ENCODE measurements at places on chromosomes 13 and 19.

DNA sequence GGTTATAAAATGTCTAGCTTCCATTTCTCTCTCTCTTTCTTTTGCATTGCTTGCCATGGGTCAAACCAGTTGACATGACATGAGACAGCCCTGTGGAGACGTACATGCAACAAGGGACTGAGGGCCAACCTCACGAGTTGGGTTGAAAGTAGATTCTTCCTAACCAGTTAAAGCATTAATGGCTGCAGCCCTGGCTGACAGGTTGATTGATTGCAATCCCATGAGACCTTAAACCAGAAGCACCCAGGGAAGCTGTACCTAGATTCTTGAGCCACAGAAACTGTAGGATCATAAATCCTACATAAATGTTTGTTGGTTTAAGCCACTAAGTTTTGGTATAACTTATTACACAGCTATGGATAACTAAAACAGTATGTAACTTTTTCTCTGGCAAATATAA is 373.8 kb downstream of the DACH1 start:
- DNase-seq, result no peak

DNA sequence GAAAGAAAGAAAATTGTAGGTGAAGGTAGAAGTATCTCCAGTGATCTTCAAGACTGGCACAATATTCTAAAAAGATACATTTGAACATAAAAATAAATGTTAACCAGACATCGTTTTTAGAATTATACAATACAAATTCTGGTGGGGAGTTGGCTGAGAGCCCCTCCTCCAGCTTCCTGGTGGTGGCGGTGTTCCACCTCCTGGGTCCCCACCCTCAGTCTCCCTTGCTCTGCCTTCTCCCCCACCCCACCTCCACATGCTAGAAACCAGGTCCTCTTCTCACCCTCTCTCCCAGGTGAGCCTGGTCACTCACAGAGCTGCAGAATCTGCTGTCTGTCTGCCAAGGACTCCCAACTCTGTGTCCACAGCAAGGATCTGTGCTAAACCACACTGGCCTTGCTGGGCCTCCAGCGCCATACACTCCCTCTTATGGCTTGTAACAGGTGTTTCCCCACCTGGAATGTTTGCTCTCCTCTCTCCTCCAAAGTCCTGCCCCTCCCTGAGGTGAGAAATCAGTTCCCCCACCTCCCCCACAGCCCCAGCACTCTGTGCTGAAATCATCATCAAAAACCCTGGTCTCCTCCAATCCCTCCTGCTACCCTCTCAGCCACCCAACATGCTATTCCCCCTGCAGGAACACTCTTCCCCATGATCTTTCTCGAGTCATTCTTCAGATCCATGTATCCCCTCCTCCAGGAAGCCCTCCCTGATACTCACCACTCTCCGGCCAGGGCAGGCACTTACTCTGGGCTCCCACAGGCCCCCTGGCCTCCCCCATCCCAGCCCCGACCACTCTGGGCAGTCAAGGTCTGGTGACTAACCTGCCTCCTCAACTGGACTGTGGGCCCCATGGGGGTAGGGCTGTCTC is 20.5 kb upstream of the CYP2S1 start:
- DNase-seq, result no peak

DNA sequence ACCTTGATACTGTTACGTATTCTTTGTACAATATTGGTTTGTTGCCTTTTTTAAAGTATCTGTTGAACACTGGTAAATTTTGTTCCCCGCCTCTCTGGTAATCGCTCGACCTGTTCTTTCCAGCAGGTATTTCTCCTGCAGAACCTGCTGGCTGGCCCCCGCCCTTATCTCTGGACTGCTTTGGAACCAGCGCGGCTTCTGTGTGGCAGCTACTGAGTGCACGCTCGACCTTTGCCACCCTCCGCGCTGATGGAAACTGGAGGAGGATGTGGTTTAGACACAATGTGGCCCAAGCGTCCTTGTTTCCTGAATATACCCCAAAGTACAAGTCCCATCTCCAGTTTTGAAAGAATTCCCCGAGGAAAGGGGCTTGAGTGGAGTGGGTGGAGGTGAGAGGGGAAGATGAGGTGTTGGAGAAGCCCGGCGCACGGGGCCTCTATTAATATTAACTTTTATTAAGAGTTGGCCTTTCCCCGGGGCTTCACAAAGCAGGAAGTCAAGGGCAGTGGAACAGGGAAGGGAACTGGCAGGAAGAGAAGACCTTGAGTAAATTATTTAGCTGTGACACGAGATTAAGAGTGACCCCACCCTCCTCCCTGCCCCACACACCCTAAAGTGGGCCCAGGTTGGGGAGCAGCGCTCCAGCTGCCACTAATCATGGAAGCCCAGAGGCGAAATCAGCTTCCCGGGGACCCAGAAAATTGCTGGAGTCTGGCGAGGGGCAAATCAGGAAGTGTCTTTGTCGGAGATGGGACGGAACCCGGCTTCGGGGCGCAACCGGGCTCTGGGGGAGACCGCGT is 16.0 kb downstream of the CDX2 start:
- no peak for DNase-seq

DNA sequence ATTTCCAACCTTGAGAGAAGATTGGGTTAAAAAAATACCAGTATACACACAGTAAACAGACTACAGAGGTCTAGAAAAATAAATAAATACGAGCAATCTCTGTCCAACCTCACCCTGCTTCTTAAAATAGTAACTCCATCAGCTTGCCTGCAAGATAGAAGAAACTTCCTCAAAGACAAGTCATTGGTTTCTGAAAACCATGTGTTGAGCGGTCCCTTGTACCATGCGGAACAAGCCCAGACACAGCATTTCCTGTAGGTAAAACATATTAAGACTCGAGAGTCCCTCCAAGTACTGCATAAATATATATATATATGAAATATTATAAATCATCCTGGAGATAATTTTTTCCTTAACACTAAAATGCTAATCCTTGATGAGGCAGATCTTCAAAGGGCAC is 157.4 kb downstream of the MZT1 start:
- DNase-seq, result no peak

DNA sequence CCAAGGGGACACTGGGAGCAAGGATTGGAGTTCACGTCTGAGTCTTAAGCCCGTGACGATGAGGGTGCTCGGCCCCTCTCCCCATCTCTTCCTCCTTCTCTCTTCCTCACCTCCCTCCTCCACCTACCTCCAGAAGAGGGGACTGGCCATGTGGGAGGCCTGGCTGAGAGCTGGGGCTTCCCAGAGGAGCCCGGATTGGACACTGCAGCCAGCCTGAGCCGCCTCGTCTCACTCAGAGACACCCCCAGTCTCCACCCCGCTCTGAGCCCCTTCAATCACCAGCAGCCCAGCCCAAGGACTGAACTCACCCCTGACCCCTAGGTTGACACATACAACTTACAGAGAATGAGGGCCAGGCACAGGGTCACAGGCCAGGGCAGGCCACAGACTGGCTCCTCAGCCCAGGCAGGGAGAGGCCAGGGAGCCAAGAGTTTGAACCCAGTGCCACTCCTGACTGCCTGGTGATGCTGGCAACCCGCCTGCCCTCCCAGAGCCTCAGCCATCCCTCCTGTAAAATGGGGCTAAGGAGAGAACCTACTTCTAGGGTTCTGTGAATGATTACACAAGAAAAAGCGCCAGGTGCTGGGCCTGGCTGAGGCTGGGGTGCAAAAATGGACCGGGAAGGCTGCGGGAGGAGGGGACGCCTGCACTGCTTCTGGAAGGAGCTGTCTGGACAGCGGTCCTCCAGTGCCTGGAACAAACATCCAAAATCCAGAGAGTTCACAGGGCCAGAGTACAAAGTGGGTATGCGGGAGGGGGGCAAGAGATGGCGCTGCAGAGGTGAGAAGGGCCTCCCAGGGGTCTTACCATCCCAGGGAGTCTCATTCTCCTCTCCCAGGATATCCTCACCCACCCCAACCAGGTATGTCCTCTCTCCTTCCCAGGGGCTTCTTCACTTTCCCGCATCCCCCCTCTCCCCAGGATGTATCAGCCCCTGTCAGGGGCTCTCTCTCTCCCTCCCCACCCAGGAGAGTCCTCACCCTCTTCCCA is 1.1 kb downstream of the CD79A start:
- DNase-seq, result no peak

GRCh38 chr19:17475541-17476115 is 5.3 kb downstream of the SLC27A1 start:
- DNase-seq, result no peak

- no peak for DNase-seq
Measured at GRCh38 chr13:98543378-98544103, 33.4 kb downstream of the STK24 start.

GRCh38 chr13:113273851-113274590 is 23.0 kb upstream of the LAMP1 start:
- peak; percentile 77 for DNase-seq

- no peak for DNase-seq
Measured at GRCh38 chr13:26721251-26722121, 39.1 kb downstream of the GPR12 start.

DNA sequence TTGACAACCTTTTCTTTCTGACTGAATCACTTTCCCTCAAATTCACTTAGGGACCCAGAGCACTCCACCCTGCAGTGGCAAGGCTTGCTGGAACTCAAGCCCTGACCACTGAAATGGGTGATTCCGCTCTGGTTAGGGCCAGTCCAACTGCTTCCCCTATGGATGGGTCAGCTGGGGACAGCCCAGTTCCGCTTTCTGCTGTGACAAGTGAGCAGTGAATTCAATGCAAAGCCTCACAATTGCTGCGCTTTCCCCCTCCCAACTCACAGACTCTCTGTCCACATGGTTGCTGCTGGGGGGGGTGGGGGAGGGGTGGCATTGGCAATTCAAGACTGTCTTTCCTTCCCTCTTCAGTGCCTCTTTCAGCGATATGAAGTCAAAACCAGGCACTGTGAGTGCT is 18.7 kb downstream of the CD70 start:
- DNase-seq, result no peak

- no peak for DNase-seq
Measured at GRCh38 chr19:1270213-1270853, 1.2 kb downstream of the CIRBP start.

DNA sequence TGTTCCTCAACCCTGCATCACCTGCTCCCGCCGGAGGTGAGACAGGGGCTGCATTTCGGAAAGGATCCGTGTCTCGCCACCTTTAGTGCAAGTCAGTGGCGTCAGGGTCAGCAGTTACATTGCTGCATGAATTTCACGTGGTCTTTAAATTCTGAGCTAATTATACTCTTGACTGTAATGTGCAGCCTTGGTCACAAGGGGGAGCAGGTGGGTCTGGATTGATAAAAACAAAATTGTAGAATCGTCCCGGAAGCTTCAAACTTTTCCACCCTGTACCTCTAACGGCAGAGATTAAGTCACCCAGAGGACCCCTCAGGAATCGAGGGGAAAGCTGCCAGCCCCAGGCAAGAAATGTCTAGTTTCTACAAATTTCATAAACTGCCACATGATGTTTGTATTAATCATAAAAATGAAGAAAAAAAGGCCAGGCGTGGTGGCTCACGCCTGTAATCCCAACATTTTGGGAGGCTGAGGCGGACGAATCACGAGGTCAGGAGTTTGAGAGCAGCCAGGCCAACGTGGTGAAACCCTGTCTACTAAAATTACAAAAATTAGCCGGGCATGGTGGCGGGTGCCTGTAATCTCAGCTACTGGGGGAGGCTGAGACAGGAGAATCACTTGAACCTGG is 20.2 kb downstream of the BBC3 start:
- DNase-seq, result peak; percentile 45

DNA sequence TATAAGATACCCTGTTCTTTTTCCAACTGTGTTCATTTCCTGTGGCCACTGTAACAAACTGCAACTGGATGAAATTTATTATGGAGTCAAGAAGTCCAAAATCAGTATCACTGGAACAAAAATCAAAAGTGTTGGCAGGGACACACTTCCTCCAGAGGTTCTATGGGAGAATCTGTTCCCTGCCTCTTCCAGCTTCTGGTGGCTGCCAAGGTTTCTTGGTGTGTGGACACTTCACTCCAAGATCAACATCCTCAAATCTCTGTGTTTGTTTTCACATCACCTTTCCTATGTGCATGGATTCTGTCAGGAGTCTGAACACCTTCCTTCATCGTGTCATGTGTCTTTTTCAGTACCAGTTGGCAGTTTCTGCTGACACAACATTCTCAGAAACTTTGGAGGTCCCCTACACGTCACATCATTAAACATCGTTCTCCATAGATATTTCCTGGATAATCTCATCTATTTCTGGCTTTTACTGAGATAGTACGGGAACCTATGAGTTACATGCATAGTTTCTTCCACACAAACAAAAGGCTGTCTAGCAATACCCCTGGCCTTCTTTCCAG is 15.2 kb upstream of the EFNB2 start:
- no peak for DNase-seq

DNA sequence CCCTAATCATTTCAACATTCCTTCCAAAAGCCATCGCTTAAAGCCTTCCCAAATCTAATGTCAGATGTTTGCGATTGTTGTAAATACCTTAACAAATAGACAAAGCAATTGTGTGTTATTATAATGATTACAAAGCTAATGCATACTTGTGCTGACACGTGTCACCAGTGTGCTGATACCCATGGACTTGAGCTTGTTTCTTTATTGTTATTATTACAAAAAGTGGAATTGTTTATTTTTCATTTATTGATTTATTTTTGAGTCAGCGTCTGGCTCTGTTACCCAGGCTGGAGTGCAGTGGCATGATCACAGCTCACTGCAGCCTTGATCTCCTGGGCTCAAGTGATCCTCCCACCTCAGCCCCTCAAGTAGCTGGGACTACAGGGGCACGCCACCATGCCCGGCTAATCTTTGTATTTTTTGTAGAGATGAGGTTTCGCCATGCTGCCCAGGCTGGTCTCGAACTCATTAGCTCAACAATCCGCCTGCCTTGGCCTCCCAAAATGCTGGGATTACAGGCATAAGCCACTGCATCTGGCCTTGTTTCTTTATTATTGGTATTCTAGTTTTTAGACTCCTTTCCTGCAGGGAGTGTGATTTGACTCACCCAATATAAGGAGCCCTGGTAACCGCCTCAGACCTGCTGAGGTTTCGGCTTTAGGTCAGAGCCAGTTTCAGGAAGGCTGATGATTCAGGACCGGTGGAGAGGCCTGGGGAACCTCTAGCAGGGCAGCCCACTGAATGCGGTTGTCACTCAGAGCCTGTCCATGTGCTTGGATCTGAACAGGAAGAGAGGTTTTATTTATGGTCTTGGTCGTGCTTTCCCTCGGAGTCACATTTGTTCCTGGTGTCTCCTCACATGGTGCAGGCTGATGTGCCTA is 2.1 kb upstream of the FBXO17 start:
- no peak for DNase-seq

GRCh38 chr19:7830272-7830771 is 304 bp downstream of the EVI5L start:
- no peak for DNase-seq

GRCh38 chr13:67017276-67017675 is 212.9 kb downstream of the PCDH9 start:
- DNase-seq, result no peak

All from non-pigmented ciliary epithelial cell (primary cell).